ENCODE measurements at places on chromosomes 12 and 14.
A peak's percentile ranks its signal among the peaks of the same experiment; 100 is the strongest.

DNA sequence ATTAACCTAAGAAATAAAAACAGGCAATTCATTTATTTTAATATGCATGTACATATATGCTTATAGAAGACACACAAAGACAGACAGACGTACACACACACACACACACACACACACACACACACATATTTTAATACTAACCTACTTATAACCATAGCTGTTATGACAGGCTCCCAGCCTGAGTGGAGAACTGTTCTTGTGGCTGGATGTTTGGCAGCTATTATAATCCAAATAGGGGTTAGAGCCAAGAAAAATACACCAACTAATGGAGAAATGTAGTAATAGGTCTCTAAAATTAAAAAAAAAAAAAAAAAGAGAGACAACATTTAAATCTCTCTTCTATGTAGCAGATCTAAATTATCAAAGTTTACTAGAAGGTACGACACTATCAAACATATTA is 91.8 kb downstream of the SLC41A2 start:
- no peak for DNase-seq

DNA sequence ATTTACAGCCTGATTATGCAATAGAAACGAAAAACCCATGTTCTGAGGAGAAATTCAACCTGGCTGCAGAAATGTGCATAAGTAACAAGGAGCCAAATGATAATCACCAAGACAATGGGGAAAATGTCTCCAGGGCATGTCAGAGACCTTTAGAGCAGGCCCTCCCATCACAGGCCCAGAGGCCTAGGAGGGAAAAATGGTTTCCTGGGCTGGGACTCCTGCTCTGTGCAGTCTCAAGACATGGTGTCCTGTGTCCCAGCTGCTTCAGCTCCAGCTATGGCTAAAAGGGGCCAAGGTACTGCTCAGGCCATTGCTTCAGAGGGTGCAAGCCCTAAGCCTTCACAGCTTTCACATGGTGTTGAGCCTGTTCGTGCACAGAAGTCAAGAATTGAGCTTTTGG is 156.0 kb downstream of the SLC35F4 start:
- no peak for DNase-seq

DNA sequence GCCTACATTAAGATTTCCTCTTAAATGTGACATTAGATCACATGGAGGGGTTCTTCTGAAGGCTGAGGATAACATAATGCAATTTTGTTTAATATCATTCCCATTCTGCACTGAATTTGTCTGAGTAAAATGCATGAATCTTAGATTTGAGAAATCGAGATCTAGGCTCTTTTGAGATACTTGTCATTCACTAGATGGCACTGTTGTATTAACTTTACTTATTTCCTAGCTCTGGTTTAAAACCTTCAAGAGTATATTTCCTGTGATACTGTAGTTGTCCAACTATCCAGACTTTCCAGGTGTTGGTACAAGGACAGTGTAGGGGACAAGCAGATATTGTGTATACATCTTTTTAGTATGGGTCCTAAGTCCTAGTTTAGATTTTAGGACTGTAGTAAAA is 91.7 kb upstream of the SEL1L start:
- DNase-seq, result no peak

DNA sequence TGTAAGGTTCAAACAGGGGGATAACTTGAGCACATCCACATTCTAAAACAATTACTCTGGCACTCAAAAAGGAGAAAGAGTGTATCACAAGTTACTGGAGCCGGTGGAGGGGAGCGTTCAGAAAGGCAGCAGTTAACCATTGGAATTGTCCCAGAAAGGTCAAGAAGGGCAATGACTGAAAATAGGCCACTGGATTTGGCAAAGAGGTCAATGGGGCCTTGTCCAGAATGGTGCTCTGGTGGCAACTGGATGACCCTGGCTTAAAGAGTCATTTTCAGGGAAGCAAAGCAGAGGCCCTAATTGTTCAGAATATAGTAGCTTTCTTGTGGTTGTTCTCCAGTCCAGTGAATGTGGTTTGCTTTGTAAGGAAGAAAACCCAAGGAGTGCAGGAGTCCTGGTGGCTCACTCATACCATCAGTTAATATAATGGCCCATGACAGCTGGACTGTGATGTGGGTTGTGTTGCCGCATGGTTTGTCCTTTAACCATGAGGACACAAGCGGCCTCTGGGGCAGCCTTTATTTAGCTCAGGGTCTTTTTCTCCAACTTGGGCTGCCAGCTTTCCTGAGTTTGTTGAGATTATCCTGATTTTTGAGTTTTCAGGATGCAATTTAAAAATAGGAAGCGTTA is 142.8 kb upstream of the PELI2 start:
- DNase-seq, result no peak

- DNase-seq, result peak; percentile 16
These were observed 53.9 kb upstream of the DCD start for GRCh38 chr12:54701940-54702592.

DNA sequence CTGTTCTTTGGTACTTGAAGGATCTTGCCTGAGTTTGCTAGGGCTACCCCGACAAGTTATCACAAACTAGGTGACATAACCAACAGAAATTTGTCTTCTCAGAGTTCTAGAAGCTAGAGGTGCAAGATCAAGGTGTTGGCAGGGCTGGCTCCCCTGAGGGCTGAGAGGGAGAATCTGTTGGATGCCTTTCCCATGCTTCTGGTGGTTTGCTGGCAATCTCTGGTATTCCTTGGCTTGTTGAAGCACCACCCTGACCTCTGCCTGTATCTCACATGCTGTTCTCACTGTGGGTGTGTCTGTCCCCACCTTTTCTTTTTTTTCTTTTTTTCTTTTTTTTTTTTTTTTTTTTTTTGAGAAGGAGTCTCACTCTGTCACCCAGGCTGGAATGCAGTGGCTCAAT is 81.2 kb downstream of the VCPKMT start:
- DNase-seq, result no peak

- DNase-seq, result no peak
These were observed 30.1 kb upstream of the CAND1 start for GRCh38 chr12:67239061-67239460.

DNA sequence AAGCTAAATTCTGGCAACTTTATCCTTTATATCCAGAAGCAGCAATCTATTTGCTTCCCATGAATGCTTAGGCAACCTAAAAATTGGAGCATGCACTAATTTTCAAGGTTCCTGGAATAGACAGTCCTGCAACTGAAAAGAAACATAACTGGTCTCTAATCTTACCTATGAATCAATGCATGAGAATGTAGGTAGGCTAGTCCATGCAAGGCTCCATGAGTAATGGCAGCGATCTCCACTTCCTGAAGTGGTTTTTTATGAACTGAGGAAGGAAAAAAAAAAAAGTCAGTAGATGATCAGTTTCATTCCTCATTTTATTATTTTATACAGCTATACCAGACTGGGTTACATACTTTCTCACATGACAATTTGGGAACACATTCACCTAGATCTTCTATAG is 102.0 kb downstream of the PEBP1 start:
- no peak for DNase-seq

DNA sequence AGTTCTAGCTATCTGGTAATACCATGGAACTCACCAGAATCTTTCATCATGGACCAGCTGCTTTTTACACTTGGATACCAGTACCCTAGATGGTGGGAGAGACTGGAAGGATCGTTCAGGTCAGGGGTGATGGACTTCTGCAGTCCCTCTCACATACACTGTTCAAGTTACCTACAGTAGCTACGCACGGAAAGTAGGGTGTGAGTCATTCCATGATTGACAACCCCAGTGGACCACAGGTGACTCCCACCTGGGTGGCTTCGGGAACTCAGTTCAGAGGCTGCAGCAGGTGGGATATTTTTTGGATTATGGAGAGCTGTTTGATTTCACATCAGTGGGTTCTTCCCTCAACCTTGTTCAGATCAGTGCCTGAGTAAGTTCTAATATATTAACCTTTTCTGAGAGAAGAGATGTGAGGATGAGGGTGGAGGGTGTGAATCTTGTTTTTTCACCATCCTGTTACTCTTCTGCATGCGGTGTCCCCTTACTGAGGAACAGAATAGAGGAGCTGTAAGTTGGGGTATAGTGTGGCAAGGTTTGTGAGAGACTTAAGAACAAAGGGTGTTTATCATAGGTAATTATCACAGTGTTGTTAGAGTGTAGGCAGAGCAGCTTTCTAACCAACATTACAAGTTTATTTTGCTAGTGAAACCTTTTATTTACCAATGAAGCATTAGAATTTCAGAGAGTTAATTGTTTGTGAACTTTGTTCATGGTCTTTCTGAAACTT is 39.6 kb downstream of the PRKCH start:
- no peak for DNase-seq

DNA sequence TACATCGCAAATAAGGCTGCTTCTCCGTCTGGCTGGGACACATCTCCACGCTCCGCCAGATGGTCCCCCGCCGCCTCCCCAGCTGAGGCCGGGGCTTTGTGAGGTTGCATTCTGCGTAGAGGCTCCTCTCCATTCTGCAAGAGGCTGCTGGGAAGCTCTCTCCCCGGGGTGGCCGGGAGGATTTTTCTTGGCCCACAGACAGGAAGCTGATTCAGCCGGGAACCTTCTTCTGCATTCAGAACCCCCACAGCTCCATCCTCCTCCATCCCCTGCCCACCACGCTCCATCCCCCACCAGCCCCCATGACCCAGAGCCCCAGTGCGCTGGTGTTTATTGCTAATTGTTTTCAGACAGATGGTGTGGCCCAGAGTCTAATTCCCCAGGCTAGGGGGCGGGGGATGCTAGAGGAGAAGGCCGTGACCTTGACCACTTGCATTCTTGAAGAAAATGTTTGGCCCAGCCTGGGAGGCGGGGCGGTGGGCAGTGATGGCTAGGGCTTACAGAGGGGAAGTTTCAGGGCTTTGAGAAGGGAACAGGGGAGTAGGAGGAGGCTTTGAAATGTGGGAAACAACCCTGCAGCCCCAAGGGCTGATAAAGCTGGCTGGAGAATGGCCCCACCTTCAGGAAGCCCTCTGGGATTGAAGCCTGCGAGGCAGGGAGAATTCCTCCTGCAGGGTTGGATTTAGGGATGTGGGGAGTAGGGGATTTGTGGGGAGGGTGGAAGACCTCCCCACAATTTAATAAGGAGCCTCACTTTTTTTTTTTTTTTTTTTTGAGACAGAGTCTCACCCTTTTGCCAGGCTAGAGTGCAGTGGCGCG is 88.5 kb upstream of the NCOR2 start:
- DNase-seq, result no peak

- DNase-seq, result no peak
These were observed 22.6 kb upstream of the CRACR2A start for GRCh38 chr12:3775385-3776035.

DNA sequence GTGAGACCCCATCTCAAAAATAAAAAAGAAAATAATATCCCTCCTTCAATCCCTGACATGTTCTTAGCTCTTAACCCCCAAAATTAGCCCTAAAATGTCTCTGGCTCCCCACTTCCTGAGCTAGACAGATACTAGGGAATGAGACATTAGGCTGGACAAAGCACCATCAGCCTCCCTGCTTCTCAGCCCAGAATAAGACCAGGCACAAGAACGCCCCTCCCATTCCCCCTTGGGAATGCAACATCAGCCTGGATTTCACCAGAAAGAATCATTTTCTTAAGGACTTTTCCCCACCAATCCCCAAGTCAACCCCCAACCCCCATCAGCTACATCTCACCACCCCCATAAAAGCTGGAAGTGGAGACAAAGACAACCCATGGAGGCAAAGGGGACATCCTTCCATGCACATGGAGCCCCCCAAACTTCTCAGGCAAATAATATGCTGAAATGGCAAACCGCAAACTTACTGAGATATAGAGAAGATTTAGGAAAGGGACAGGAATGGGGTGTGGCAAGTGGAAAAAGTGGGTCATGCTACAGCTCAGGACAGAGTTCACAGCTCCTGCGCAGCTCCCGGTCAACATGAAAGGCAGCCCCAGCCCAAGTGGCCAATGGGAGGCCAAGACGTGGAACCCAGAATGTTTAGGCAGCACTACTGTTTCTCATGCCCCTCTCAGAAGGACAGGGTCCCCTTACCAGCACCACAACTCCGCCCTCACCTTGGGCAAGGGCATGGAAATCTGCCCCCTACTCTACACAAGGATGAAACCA is 2.7 kb downstream of the CHD4 start:
- no peak for DNase-seq

GRCh38 chr12:45572114-45572513 is 157.4 kb upstream of the ARID2 start:
- DNase-seq, result no peak

DNA sequence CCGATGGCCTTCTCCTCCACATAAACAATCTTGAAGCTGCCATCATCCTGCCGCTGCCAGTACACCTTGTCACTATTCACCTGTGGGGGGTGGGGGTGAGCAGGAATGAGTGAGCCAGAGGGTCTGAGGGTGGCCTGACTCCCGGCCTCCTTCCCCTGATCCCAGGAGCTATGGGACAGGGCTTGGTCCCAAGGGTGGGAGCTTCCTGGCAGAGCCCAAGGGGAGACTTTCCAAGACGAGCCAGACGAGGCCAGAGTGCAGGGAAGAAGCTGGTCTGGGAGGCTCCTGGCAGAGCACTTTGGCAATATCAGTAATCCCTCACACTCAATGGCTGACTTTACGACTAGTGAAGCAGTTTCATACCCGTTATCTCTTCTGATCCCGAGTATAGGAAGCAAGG is 7.5 kb downstream of the TGM1 start:
- no peak for DNase-seq

GRCh38 chr12:62731055-62731820 is 203.7 kb downstream of the PPM1H start:
- DNase-seq, result no peak

- no peak for DNase-seq
These were observed 214.6 kb upstream of the TMEM132C start for GRCh38 chr12:128052331-128052730.

DNA sequence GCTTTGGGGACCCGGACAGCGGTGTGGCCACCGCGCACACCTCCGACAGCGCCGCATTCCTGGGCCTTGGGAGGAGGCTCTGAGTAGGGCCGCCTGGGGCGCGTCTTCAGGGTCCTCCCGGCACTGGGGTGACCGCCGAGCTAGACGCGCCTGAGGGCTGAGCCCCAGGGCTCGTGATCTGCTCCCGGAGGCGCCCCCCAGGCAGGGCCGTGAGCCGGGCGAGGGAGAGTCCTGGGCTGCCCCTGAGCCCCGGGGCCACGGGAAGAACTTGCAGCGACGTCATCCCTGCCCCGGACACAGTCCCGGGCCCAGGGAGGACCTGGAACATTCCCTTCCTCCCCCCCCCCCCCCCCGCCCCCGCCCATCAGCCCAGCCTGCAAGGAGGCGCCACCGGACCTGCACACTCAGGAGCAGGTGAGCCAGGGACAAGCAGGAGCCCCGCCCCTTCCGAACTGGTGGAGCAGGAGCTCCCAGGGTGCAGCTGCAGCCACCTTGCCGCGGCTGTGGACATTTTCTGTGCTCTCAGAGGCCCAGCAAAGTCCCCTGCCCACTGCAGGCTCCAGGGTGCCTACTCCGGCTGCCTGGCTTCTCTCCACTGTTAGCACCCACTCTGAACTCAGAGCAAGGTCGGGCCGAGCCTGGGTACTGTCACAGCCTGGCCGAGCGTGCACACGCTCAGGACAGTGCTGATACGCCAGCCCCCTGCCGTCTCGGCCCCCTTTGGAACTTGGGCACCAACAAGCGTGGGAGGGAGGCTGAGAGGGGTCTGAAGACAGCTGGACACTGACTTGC is 50.7 kb downstream of the A2M start:
- no peak for DNase-seq

Measured in foreskin melanocyte (primary cell).